ENCODE measurements at places on chromosomes 3 and 15.

GRCh38 chr3:126567696-126568438, 9.1 kb upstream of the C3orf22 start:
- DNase-seq, result no peak

DNA sequence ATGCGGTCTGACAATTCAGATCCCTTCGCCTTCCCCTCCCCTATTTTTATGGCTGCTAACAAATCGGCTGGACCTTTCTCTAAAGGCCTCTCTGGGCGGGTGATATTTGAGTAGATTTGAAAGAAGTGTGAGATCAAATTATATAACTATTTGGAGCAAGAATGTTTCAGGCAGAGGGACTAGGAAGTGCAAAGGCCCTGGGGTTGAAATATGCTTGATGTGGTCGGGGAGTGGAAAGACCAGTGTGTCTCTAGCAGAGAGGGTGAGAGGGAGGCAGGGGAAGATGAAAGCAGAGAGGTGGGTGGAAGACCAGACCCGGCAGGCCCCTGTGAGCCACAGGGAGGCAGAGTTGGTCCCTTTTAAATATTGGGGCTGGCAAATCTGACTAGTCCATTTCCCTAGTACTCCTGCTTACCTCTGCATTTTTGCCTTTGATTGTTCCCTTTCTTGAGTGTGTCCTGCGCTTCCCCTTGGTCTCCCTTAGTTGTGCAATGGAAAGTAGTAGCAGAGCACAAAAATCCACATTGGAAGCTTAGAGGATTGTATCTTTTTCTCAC, 32.3 kb downstream of the SLCO3A1 start:
- no peak for DNase-seq

DNA sequence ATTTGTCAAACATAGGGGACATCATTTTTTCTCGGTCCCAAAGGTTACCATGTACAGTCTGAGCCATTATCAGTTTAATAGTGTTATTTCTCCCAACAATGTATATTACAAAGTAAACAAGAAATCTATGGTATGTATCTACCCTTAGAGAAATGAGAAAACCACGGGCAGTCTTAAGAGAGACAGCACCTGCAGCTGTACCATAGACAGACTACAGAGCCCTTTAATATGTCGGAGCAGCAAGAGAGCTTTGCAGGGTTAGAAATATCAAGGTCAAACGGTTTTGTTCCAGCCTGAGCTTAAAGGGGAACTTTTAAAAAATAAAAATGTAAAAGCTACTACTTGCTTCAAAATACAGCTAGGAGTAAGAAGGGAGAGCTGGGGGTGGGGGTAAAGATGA, 53.2 kb downstream of the SH3BP5 start:
- DNase-seq, result no peak

- DNase-seq, result no peak
Measured at GRCh38 chr3:191391861-191392808, 61.8 kb upstream of the UTS2B start.

DNA sequence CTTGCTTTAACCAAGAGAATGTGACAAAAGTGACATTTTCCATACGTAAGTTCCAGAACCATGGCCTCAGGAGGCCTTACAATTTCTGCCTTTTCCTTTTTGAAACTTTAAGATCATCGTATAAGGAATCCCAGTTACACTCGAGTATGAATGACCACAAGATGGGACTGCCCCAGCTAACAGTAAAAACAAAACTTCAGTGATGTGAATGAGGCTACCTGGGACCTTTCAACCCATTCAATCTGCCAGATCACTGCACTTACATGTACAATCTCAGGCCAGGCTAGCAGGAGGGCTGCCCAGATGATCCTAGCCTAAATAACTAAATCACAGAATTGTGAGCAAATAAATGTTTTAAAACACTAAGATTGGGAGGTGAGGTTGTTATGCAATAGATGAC, 328.8 kb downstream of the CNTN6 start:
- no peak for DNase-seq

DNA sequence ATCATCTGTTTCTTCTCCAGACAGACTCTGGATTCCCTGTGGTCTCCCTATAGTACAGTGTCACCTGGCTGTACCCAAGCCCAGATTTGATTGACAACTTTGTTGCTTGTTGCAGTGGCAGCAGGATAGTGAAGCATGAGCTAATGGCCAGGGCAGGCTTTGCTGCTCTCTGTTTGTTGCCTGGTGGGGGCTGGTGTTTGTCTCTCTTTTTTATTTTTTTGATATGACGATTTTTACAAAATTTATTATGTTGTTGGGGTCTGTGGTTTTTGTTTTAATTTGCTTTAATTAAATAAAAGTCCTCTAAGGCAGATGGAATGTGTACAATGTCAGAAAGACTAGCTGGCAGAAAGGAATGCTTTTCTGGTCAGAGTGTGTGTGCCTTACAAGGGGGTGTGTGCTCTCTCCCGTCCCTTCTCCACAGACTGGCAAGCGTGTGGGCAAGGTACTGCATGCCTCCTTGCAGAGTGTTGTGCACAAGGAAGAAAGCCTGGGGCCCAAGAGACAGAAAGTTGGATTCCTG, 15.2 kb upstream of the CLEC3B start:
- no peak for DNase-seq

- no peak for DNase-seq
Measured at GRCh38 chr3:61578667-61579367, 17.4 kb downstream of the PTPRG start.

DNA sequence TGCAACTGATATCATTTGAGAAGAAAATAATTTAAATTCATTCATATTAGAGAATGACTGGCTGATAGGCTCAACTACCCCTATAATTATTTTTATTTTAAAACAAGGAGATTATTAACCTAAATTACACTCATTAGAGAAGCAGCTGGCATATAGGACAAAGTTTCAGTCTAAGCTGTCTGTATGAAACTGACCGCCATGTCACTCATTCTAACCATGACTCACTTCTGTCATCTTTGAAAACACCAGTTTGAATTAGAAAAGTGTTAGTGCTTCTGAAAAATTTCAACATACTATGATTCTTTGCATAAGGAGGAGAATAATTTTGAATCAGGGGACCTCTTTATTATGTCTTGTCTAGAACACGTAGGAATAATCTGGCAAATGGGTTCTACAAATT, 1058.5 kb downstream of the ROBO2 start:
- no peak for DNase-seq

DNA sequence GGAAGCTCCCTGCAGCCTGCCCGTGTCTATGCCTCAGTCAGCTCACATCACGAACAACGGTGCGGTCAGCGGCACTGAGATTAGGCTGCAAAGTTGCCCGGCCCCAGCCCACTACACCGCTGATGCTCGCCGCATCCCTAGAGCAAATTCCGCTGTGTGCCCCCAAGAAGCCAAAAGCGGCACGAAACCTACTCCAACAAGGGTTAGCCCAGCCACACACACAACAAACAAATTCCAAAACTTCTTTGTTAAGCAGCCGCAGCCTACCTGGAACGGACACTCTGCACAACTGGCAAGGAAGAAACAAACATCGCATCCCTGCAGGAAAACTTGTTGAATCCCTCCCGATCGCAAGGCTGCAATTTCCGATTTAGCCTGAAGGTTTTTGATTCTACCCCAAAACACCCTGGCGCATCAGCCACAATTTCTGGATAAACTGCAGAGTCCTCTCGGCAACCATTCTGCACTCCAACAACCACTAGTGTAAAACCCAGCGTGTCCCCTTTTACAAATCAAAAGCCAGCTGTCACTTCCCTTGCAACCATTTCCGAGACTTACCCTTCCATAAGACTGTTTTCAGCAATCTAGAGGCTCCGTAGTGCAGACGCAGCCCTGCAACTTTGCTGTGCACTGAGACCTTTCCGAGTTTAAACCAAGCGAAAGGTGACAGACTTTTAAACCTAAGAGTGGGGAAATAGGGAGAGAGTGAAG, 449 bp downstream of the ROBO1 start:
- no peak for DNase-seq
